MCF 10A (cell line): ENCODE measurements at places on chromosomes 5 and 9.
A peak's percentile ranks its signal among the peaks of the same experiment; 100 is the strongest.

DNA sequence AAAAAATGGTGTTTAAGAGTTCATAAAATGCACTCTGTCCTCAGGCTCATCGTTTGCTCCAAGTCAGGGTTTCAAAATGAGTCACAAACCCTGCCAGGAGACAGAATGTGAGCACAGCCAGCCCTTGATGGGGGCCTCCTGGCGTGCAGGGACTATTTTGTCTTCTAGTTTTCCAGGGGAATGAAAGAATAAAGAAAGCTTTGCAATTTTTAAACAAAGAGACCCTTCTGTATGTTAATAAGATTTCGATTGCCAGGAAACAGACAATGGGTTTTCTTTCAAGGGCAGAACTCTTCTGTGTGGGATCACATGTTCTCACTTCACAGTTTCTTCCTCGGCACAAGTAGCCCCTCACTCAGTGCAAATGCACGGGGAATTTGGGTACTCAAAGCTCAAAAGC, 121.4 kb upstream of the C6 start:
- peak; percentile 23 for DNase-seq
- no peak overlapping the region for H3K27ac ChIP-seq
- no peaks in the 10 kb centered on the region for H3K27me3 ChIP-seq
- no peaks in the 10 kb centered on the region for H3K4me1 ChIP-seq
- H3K4me3 ChIP-seq: no peak overlapping the region

DNA sequence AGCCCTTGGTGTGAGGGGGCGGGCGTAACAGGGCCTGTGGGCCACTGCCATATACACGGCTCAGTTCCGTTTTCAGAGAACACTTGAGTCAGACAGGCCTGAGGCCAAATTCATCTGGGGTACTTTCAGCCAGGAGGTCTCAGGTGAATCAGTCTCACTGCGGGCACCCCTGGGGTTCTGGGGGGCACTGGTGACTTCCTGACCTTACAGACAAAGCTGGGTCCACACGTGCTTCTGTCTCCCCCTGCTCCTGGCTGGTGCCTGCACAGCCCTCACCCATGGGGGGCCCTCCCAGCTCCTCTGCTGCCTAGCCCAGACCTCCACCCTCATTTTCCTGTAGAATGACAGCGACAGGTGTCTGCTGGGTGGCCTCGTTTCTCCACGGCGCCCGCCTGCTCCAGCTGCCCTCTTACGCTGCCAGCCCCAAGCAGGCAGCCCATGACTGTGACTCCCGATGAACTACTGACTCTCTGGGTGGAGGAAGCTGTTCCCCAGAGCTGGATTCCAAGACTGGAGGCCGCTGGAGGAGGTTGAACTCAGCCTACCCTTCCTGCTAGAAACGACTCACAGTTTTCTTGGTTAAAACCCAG, 374.1 kb upstream of the IRX4 start:
- no peaks in the 10 kb centered on the region for H3K27me3 ChIP-seq
- H3K4me3 ChIP-seq: no peak overlapping the region
- H3K27ac ChIP-seq: no peak overlapping the region
- no peak for DNase-seq

- H3K27me3 ChIP-seq: no peaks in the 10 kb centered on the region
- no peak overlapping the region for H3K4me3 ChIP-seq
- H3K4me1 ChIP-seq: peaks cover 31% of the 10 kb centered on the region
- no peak for DNase-seq
- no peaks in the 10 kb centered on the region for H3K36me3 ChIP-seq
These were observed 12.4 kb upstream of the RANBP17 start for GRCh38 chr5:170849374-170849773.

- H3K4me3 ChIP-seq: no peak overlapping the region
- H3K36me3 ChIP-seq: no peaks in the 10 kb centered on the region
- H3K27ac ChIP-seq: peak overlapping the region; percentile 60
- peaks cover 47% of the 10 kb centered on the region for H3K4me1 ChIP-seq
- no peaks in the 10 kb centered on the region for H3K27me3 ChIP-seq
These were observed 3.8 kb downstream of the P4HA2 start for GRCh38 chr5:132223861-132224260.

DNA sequence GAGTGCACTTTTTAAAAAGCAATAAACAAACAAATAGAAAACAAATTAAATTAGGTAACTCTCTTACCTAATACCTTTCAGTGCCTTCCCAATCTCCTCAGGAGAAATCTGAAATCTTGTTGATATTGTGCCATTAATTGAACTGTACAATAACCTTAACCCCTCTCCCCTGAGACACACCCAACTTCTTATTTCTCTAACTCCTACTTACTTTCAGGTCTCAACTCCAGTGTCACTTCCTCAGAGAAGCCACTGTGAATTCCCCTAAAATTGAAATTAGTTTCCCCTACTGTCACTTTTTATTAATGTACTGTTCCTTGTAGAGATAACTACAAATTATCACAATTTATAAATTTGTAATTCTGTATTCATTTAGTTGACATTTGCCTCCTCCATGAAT, 295.3 kb upstream of the TNC start:
- no peak for DNase-seq
- no peaks in the 10 kb centered on the region for H3K36me3 ChIP-seq
- no peak overlapping the region for H3K27ac ChIP-seq

DNA sequence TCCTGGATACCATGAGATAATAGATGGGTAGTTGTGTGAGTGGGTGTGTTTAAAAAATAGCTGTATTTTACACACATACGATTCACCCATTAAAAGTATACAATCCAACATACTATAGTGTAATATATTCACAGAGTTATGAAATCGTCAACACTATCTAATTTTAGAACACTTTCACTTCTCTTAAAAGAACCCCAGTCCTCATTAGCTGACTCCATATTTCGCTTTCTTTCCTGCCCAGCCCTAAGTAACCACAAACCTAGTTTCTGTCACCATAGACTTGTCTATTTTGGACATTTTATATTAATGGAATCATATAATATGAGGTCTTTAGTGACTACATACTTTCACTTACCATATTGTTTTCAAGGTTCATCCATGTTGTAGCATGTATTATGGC, 63.8 kb upstream of the S1PR3 start:
- H3K4me1 ChIP-seq: peaks cover under 1% of the 10 kb centered on the region
- no peak overlapping the region for H3K4me3 ChIP-seq
- DNase-seq: no peak
- H3K36me3 ChIP-seq: no peaks in the 10 kb centered on the region
- H3K27ac ChIP-seq: no peak overlapping the region

DNA sequence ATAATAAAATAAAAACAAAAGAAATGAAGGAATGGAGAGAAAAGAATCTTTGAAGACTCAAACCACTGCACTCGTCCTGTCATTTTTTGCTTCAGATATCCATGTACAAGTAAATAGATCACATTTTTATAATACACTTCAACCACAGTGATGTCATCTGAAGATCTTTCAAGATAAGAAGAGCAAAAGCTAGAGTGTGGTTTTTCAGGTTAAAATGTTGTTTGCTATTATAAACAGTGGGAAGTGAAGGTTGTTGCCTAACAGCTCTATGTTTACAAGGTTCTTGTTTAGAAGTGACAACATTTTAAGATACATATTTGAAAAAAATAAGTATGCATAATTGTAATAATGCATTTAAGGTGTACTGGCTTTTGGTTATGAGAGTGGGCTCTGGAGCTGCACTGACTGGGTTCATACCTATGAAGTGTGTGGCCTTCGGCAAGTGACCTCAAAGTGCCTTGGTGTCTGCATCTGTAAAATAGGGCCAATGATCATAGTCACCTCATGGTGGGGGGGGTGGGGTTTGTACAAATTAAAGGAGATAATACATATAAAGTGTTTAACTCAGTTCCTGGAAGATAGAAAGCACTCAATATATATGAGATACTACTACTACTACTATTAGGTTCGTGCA, 45.5 kb upstream of the IL7R start:
- H3K4me1 ChIP-seq: peaks cover 5% of the 10 kb centered on the region
- H3K27ac ChIP-seq: no peak overlapping the region
- no peak overlapping the region for H3K4me3 ChIP-seq
- H3K27me3 ChIP-seq: no peaks in the 10 kb centered on the region
- no peak for DNase-seq
